Stimulated activated CD4-positive, alpha-beta T cell treated with anti-CD3 and anti-CD28 coated beads, Interleukin-2, amount 100 ng/mL, for 4 hours (primary cell): ENCODE measurements at places on chromosomes 6 and 20.

GRCh38 chr20:49045440-49046086 is 549 bp upstream of the CSE1L start:
- DNase-seq = no peak

GRCh38 chr6:53124131-53124800 is 24.4 kb downstream of the GCM1 start:
- no peak for DNase-seq

DNA sequence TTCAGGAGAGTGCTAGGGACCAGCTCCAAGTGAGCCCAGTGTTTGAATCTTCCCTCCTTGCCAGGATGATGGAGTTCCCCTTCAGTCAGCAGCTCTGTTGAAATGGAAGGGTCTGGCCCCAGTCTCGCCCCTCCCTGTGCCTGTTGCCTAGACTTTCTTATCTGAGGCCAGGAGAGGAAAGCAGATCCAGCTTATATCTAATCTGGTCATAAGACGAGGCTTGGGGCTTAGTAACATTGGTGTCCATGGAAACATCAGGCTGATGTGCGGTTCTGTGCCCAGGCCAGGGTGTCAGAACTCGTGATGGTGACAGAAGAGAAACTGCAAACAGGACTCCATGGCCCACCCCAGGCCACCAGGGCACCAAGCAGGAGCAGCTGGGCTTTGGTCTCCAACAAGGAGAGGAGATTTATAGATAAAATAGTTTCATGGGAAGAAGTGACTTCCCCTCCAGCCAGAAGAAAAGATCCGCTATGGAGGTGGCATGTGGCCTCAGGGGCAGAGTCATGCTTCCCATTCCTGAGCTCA is 9.8 kb downstream of the MAS1L start:
- DNase-seq = no peak

DNA sequence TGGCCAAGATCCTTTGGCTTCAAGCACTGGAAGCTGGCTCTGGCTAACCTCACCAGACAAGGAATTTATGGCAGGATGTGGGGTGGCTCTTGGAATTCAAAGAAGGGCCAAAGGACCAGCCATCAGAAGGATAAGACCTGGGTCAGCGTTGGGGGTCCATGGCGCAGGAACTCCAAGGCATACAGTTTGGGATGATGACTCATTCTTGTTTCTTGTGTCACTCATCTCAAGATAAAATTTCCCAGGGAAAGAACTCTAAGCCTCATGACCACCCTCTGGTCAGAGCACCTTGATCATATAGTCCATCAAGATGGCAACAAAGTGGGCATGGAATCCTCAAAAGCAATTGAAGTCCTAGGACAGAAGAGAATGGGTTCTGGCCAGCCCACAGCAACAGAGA is 4.8 kb downstream of the ZBTB9 start:
- DNase-seq = no peak

GRCh38 chr6:134657751-134658527 is 292.0 kb downstream of the ALDH8A1 start:
- DNase-seq = no peak

- peak; percentile 29 for DNase-seq
Observed at GRCh38 chr6:41940759-41941279, 789 bp downstream of the CCND3 start.

DNA sequence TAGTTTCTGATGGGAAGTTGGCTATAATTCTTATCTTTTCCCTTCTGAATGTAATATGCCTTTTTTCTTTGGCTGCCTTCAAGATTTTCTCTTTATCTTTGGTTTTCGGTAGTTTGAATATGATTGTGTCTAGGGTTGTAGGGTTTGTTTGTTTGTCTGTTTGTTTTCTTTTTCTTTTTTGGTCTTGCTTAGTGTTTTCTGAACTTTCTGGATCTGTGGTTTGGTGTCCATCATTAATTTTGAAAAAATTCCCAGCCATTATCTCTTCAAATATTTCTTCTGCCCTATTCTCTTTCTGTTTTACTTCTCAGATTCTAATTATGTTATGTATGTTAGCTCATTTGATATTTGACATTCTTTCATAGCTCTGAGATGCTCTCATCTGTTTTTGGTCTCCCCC is 79.4 kb downstream of the CHMP4B start:
- no peak for DNase-seq

GRCh38 chr6:69785697-69786096 is 11.1 kb downstream of the LMBRD1 start:
- DNase-seq = no peak

- DNase-seq = no peak
Observed at GRCh38 chr20:61448386-61448785, 196.3 kb downstream of the CDH4 start.

DNA sequence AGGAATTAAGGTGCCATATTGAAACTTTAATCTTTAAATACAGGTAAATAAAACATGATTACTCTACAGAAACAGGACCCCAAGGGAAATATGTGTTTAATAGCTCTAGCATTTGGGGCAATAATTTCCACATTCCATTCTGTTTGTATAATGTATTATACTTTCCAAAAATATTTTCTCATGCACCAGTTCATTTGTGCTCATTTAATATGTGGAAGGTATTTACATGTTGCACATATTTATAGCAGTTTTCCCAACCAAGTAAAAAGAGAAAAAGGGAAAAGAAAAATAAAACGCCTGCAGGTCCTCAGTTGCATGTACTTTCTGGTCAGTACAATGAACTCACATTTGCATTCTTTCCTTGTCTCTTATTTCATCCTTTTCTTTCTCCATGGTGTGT is 129.5 kb upstream of the SULF2 start:
- DNase-seq = no peak

DNA sequence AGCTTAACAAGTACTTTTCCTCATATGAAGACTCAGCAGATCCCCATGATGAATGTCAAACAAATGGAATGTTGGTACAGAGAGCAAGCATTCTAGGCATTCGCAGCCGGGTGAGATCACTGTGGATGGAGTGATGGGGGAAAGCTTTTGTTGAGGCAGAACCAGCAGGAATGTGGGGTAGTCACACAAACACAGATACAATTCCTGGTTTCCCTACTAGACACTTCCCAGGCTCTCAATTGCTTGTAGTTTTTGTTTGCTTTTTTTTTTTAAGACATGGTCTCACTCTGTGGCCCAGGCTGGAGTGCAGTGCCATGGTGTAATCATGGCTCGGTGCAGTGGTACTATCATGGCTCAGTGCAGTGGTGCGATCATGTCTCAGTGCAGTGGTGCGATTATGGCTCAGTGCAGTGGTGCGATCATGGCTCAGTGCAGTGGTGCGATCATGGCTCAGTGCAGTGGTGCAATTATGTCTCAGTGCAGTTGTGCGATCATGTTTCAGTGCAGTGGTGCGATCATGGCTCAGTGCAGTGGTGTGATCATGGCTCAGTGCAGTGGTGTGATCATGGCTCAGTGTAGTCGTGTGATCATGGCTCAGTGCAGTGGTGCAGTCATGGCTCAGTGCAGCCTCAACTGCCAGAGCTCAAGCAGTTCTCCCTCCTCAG is 15.4 kb upstream of the IER3 start:
- DNase-seq = no peak

- DNase-seq = peak; percentile 37
Observed at GRCh38 chr6:28880894-28881780, 42.6 kb downstream of the TRIM27 start.

DNA sequence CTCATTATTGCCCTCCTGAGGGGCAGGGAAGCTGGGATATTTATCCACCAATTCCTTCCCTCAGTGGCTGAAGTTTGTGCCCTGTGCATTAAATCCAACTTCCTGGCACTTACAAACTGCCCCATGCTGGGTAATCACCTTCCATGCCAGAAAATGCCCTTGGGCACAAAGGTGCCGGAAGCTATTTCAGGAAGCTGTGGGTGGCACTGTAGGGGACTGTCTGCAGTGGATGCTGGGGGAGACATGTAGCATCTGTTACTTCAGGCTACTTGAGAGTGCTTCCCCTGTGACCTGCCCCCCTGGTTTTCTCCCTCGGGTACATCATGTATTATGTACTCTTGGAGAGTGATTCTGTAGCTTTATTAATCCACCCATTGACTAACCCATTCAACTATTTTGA is 24.7 kb upstream of the RALGAPA2 start:
- no peak for DNase-seq

DNA sequence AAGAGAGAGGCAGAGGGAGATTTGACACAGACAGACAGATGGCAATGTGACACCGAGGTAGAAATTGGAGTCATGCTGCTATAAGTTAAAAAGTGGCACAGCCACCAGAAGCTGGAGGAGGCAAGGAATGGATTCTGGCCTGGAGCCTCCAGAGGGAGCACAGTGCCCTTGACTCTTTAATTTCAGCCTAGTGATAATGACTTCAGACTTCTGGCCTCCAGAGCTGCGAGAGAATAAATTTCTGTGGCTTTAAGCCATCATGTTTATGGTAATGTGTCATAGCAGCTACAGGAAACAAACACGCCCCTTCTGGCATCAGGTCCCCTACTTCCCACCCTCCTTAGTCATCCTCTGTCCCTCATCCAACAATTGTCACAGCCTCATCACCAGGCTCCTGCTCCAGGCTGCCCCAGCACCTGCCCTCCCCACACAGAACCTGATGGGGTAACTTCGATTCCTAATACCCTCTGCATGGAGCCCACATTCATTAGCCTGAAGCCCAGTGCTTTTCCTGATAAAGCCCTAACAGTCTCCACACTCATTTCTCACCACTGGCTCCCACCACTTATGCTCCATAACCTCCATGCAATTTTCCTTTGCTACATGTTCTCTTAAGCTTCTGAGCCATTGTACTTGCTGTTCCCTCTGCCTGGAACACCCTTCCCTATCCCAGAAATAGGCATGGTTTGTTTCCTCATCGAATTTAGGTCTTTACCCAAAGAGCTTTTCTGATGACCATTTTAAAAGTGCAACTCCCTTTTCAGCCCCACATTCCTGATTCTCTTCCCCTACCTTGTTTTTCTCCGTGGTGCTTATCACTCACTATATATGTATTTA is 69.7 kb upstream of the TOX2 start:
- DNase-seq = no peak

DNA sequence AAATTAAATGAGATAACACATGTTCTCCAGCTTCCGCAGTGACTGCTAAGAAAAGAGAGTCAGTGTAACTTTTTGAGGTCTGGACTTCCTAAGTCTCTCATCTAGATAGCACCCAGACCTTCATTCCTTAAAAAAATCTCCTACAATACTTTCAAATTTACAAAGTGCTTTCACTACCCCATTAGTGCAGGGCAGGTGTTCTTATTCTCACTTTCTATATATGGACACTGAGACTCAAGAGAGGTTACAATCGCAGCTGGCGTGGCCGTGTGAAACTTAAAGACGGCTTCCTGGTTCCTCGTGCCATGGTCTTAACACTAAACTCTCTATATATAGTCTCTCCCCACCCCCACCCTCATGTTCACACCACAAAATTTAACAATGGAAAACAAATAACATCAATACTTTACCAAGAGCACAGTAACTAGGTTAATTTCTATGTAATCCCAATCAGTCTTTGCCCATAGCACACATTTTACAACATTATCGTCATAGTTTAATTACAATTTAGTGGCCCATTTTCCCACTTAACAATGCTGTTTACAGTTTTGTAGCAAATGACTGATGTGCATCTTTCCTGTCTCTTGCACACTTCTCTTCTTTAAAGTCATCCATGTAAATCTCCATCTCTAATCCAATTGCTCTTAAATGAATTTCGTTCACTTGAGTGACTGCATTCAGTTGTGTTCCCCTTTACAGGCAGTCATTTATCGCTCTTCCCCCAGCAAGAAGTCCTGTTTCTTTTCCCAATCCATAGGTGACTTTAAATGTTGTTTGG is 78.8 kb upstream of the ARID1B start:
- no peak for DNase-seq
